Epithelial cell of esophagus (primary cell): ENCODE measurements at places on chromosomes 12 and 14.

GRCh38 chr12:122322501-122322900 lies 56.2 kb upstream of the VPS33A start:
- peak; percentile 46 for DNase-seq

DNA sequence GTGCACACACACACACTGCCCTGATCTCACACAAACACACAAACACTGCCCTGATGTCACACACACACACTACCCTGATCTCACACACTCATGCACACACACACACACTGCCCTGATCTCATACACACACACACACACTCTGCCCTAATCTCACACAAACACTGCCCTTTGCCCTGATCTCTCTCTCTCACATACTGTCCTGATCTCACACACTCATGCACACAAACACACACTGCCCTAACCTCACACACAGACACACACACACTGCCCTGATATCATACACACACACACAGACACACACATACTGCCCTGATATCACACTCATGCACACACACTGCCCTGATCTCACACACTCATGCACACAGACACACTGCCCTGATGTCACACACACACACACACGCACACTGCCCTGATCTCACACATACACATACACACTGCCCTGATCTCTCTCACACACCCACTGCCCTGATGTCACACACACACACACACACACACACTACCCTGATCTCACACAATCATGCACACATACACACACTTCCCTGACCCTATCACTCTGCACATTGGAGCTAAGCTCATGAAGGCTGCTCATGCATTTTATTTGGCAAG lies 97.6 kb upstream of the DIO3 start:
- no peak for DNase-seq

GRCh38 chr14:66359500-66359899 lies 126.7 kb upstream of the CCDC196 start:
- peak; percentile 71 for DNase-seq

- DNase-seq: peak; percentile 23
Observed at GRCh38 chr12:31322801-31323207, 3.1 kb downstream of the SINHCAF start.

DNA sequence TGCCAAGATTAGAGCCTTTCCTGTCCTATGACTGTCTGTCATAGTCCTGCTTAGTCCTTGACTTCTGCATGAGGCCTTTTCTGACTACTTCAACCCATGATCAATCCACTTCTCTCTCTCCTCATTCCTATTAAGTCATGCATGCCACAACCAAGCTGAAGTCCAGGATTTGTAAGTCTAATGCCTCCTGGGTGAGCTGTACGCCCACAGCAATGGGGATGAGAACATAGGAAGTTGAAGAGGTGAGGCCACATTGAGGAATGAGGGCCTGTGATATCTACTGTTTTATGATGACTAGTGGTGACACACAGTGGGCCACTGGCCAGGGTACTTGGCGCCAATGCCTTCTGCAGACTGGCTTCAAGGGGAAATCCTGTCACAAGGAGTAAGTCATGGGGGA lies 994.1 kb upstream of the TMEM132C start:
- DNase-seq: peak; percentile 95

- DNase-seq: no peak
Observed at GRCh38 chr14:63269561-63270225, 49.0 kb downstream of the GPHB5 start.

DNA sequence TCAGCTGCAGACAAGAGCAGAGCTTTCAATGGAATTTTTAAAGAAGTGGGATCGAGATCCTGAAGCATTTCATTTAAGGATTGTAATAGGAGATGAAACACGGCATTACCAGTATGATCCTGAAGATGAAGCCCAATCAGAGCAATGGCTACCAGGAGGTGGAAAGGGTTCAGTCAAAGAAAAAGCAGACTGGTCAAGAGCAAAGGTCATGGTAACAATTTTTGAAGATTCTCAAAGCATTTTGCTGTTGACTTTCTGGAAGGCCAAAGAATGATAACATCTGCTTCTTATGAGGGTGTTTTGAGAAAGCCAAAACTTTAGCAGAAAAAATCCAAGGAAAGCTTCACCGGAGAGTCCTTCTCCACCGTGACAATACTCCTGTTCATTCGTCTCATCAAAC lies 204.3 kb upstream of the EEA1 start:
- DNase-seq: no peak

DNA sequence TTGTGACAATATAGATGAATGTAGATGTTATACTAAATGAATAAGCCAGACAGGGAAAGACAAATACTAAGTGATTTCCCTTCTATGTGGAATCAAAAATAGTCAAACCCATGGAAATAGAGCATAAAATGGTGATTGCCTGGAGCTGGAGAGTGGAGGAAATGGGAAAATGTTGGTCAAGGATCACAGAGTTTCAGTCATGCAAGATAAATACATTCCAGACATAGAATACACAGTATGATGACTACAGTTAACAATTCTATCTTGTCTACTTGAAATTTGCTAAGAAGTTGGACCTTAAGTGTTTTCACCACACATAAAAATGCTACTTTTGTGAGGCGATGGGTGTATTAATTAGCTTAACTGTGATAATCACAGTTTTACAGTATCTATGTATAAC lies 1182.7 kb downstream of the AACS start:
- DNase-seq: no peak

DNA sequence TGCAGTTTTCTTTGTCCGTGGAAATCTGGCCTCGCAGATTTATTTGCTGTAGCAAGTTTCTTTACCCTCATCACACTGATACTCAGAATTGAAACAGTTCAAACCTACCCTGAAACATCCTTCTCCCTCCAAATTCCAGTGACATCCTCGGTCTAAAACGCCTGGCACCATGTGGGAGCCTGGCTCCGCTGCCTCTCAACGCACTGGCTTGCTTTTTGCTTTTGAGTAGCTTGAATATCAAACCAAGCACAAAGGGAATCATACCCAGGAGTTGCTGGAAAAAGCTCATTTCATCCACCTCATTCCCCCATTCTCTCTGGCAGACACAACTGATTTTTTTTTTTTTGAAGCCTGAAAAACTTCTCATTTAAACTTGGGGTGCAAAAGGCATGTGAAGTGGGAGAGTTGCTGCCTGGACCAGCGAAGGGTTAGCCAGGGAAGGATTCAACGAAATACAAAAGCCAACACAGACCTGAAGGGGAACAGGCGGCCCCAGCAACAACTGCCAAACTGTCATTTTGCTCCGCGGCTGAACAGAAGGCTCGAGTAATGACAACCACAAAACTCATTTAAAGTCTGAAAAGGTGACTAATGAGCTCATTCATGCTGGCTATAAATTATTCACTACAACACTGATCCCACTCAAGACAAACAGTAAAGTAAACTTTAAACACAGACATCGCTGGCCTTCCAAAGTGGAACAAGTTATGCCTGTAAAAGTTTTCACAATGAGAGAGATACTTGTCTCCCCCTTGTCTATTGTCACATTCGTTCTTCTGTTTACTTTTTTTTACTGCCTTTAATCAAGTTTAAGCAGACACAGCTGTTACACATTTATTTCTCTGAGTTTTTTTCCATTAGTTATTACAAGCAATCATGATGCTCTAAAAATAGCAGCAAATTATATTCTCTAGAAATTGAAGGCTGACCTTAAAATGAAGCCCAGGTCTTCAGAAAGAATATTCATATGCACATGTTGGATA lies 12.5 kb upstream of the FOXN3 start:
- DNase-seq: peak; percentile 47

GRCh38 chr12:32309811-32310736 lies 89.3 kb upstream of the FGD4 start:
- DNase-seq: peak; percentile 10

DNA sequence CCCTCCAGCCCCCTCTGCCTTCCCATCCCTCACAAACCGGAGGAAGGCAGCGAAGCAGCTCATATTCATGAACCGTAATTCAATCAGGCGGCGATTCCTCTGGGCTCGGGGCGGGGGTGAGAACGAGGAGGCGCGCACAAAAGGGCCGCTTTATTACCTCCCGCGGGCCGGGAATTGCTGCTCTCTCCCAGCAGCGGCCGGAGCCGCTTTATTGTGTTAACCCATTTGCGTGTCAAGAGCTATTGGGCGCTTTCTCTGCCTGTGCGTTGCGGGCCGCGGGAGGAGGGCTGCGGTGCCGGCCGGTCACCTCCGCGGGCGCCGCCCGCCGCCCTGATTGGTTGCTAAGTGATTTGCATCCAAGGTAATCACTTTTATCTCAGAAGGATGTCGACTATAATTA lies 4.8 kb downstream of the FAM222A start:
- no peak for DNase-seq

DNA sequence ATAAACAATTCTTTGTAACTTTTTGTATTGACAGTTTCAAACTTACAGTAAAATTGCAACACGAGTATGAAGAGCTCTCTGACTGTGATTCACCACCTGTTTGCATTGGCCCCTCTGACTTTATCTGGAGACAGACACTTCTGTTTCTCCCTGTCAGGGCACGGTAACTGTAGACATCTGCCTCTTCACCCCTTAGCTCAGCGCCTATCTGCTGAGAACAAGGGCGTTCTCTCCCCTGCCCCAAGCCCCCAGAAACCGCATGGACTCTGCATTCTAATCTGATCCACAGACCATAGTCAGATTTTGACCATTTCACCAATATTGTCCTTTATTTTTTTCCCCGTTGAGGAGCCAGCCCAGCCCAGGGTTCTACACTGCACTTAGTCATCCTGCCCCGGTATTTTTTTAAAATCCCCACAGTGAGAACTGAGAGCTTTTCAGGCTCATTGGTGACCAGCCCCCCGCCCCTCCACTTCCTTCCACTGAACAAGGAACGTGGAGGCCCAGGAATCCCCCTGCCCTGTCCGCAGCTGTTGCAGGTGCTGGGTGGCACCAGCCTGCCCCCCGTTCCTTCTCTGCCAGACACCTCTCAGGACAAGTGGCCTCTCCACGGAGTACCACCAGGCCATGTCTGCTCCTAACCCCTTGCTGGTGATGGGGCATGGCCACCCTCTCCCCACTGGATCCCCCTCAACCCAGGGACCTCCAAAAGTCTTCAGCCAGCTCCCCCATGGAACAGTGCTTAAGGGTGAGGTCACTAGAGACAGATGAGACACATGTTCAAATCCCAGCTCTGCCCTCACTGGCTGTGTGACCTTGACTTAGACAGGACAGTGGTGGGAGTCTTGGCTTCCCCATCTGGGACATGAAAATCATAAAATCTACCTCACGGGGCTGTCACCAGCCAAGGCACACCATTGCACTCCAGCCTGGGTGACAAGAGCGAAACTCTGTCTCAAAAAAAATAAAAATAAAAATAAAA lies 11.2 kb downstream of the RHOF start:
- DNase-seq: peak; percentile 78

DNA sequence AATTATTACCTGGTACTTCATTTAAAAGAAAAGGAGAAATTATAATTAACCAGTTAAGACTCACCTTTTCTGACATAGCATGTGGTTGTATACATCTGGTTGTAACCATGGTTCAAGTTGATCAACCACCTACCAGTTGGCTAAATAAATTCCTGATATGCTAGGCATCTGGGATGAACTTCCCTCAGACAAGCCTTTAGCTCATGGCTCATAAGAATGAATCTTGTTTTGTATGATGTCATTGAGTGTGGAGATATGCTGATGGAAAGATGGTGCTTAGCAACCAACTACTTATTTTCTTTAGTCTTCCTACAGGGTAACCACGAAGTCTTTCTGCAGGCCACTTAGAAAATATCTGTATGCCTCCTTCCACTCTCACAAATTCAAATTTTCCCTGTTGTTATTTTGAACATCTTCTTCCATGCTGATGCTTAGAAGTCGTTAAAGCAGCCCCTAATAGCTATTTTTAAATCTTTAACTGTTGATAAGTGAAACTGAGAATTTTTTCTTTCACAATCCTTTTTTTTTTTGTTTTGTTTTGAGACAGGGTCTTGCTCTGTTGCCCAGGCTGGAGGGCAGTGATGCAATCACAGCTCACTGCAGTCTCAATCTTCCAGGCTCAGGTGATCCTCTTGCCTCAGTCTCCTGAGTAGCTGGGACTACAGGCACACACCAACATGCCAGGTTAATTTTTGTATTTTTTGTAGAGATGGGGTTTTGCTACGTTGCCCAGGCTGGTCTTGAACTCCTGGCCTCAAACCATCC lies 51.9 kb upstream of the PTHLH start:
- peak; percentile 91 for DNase-seq

DNA sequence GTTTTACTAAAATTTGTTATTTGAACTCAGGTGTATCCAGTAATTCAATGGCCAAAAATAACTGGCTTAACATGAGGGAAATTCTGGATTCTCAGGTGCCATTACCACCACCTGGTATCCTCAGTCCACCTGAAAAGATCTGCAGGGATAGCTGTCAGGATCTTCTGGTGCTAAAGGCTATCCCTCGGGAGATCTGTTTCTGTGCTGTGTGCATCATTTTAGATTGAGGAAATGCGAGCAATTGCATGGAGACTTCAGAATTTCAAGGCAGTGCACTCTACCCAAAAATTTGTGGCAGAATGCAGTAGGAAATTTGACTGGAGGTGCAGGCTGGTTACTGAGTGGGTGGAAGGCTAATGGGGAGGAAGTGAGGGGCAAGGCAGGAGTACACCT lies 26.4 kb downstream of the ZCCHC8 start:
- DNase-seq: no peak

DNA sequence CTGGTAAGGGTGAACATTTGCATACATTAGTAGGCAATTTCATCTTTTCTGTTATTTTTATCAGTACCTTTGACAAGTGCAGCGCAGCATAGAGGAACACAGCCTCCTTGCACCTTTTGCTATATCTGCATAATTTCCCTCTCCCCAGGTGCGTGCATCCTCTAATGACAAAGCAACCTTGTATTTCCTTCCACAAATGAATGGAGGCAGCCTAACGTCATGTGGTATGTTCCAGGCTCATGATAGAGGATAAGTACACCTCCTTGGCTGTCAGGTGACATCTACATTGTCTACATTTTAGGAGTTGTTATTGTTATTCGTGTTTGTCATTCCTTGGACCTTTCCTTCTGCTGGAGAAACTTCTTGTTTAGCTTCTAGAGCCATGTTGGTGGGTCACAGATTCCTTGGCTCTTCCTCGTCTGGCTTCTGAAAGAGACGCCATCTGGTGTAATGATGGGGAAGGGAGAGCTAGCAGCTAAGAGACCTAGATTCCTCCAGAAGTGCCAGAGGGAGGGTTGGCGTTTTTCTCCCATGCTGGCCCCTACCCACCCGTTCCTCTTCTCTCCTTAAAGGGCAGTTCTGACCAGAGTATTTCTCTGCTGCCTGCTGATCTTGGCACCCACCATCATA lies 37.0 kb downstream of the EVL start:
- no peak for DNase-seq

DNA sequence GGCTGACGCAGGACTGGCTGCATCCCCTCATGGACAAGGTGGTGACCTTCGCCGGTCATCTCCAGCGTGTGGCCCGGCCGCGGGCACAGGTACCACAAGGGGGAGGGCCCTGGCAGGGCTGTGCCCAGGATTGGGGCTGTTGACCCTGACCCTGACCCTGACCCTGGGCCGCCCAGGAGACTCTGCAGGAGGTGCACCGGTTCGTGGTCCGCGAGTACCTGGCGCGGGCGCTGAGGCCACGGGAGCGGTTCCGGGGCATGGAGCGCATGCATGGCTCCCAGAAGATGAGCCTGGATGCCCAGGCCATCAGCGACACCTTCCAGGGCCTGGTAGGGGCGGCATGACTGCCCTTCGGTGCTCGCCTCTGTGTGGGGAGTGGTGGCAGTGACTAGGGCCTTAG lies 12.9 kb downstream of the EXOC3L4 start:
- no peak for DNase-seq
